ENCODE measurements at places on chromosomes 3 and 15. TPM values are rescaled to one million over a fixed set of nuclear protein-coding genes. Genes with fewer than 3 reads are reported as not detected.

The VEPH1 gene
- total RNA-seq, result 261 TPM

The SNRPN gene
- total RNA-seq, result 98.3 TPM

The SHC4 gene
- total RNA-seq, result 0.18 TPM

The PATL2 gene
- not detected for total RNA-seq

The CPA3 gene
- 13.2 TPM for total RNA-seq

The ILDR1 gene
- total RNA-seq, result not detected

The STRIT1 gene
- total RNA-seq, result not detected

The CHRNA5 gene
- 6.2 TPM for total RNA-seq

The CSPG5 gene
- 0.66 TPM for total RNA-seq

The GOLGA6B gene
- total RNA-seq, result not detected

The SNAPC5 gene
- total RNA-seq, result 17.7 TPM

- DNase-seq, result no peak
Observed at GRCh38 chr3:34038131-34038530, 239.7 kb downstream of the PDCD6IP start.

- DNase-seq, result no peak
Observed at GRCh38 chr15:78660584-78660983, 19.6 kb upstream of the CHRNB4 start.

DNA sequence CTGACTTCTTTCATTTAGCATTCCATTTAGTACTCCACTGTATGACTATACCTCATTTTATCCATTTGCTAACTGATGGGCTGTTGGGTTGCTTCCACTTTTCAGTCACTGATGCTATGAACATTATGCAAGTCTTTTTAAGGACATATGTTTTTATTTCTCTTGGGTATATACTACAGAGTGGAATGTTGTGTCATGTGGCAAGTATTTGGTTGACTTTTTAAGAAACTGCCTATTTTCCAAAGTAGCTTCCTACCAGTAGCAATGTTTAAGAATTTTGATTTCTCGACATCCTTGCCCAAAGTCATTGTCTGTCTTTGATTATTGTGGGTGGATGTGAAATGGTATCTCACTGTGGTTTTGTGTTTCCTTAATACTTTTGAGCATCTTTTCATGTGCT is 110.1 kb upstream of the TPM1 start:
- no peak for DNase-seq

- no peak for DNase-seq
Observed at GRCh38 chr3:143294188-143294587, 174.6 kb downstream of the CHST2 start.

- no peak for DNase-seq
Observed at GRCh38 chr3:177615015-177615414, 417.7 kb upstream of the TBL1XR1 start.

GRCh38 chr15:101172501-101173071 is 79.3 kb downstream of the CHSY1 start:
- no peak for DNase-seq

DNA sequence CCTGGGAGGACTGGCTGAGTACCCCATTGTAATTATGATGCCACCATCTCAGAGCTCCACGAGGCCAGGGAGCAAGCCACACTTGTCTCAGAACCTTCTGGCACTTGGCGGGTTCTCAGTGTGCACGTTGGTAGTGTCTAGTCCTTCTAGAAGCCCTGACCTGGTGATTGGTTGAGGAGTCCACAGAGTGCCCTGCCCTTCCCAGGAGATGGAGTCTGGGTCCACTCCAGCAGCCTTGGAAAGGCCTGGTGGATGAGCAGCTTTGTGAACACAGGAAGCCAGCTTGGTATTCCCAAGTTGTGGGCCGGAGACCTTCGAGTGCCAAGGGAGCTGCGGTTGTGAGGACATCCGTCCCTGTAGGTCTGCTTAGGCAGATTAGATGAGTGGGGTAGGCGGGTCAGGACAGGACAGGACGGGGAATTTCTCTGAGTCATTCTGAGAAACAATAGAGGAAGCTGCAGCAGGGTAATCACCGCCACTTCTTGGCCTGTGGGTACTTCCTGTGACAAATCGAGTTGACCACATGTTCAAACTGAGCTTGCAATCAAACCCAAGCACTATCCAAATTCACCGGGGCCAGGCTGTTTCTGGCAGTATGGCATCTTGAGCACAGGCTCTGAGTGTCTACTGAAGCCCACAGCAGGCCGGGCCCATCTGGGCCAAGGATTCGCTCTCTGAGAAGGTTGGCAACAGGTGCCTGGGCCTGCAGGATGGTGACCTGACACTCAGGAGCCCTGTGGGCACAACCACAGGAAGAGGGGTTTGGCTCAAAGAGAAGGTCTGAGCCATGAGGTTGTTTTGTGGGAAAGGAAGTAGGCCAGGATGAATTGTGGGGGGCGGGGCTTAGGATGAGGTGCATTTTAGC is 71.5 kb upstream of the PLXNA1 start:
- DNase-seq, result peak; percentile 95

DNA sequence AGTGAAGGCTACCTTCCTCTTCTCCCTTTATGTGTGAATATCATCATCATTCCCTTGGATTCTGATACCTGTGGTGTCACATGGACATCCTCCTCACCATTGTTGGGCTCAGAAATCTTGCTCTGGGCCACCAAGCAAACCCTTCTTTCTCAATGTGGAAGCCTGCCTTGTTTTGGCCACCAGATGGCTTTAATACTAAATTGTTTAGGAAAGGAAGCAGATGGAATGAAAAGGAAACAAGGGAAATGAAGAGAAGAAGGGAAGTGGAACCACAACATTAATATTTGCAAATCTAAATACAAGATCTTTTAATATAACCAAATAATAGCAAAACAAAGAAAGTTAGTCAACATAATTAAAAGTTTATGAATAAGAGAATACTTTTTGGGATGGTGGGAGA is 14.0 kb downstream of the FAM227B start:
- no peak for DNase-seq

GRCh38 chr3:62605413-62606068 is 232.2 kb upstream of the FEZF2 start:
- DNase-seq, result no peak

GRCh38 chr3:105965384-105965783 is 96.6 kb upstream of the CBLB start:
- no peak for DNase-seq

DNA sequence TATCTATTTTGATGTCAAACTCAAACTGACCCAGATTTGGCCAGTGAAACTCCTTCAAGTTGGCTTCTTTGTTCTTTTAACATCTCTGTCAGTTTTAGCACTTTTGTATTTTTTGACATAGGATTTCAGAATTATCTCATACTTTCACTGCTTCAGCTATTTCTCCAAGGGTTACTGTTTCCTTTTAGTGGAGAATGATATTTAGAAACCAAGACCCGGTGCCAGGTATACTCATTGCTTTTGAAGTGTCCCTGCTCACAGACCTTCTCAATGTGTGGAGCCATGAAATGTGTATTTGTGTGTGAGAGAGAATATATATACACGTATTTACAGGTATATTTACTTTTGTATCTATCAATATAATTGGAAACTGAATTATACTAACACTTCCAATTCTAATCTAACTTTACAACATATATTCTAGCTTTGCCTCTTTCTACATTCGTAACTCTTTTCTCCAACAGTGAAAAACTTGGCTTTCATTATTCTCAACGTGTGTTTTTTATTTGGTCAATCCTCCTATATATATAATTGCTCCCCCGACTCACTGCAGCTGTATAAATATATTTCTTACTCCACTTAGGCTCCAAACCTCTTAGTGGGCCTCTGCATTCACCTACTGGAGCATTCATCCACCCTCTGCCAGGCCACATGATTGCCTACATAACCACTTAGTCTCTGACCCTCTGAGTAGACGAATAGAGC is 54.0 kb downstream of the OTOL1 start:
- DNase-seq, result no peak

DNA sequence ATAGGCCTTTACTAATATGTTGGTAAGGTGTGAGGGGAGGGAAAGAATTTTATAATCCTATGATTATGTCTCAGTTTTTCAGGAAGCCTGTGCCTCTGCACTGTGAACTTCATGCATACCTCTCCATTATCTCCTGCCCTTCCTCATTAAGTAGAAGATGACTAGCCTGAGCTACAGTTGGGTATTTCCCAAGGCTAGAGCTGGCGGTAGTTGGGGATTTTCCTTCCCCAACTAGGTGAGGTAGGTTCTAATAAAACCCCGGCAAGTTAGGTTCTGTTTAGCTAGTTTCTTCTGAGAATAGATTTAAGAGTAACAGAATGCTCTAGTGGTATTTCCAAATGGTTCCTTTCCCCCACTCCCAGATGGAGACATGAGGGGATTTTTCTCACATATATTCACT is 414.5 kb downstream of the GRM7 start:
- DNase-seq, result no peak

- DNase-seq, result peak; percentile 55
Observed at GRCh38 chr3:14203521-14204079, 25.0 kb downstream of the LSM3 start.

DNA sequence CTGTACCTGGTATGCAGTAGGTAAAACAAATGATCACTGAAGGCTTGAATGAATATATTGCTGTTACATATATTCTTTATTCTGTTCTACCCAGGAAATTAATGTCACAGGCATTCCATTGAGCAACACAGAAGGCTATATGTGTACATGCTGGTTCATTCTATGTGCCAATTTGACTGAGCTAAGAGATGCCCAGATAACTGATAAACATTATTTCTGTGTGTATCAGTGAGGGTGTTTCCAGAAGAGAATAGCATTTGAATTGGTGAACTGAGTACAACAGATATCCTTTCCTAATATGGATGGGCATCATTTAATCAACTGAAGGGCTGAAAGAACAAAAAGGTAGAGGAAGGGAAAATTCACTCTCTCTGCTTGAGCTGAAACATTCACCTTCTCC is 886.8 kb downstream of the FHIT start:
- DNase-seq, result no peak

DNA sequence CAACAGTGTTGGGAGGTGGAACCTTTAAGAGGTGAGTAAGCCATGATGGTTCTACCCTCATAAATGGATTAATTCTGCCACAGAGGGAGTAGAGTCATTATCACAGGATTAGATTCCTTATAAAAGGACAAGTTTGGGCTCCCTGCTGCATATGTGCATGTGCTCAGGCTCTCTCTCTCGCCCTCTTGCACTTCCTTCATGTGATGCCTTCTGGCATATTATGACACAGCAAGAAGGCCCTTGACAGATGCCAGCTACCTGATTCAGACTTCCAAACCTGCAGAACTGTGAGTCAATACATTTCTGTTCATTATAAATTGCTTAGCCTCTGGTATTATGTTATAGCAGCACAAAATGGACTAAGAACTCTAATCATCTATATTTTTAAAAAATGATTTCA is 205.3 kb downstream of the CTNNB1 start:
- DNase-seq, result no peak

- peak; percentile 22 for DNase-seq
Observed at GRCh38 chr3:13648060-13649001, 99.4 kb downstream of the FBLN2 start.

GRCh38 chr15:89157918-89158564 is 63.3 kb downstream of the RLBP1 start:
- DNase-seq, result no peak

DNA sequence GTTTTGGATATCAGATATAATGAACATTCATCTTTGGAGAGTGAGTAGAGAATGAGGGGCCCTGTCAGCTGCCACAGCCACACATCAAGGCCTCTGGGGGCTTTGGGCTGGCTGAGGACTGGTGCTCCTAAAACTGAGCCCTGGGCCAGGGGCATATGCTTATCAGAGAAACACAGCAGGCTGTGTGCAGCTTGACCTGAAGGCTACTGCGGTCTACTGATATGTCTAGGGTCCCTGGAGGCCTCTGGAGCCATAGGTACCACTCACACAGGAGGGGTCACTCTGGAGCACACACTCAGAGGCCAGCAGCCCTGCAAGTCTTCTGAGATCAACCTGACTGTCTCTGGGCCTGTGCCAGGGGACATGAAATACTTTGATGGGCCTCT is 7.6 kb downstream of the TF start:
- DNase-seq, result no peak

- no peak for DNase-seq
Observed at GRCh38 chr3:39519554-39520288, 52.2 kb downstream of the MOBP start.
